ENCODE measurements at places on chromosomes 2 and 18. TPM values are rescaled to one million over a fixed set of nuclear protein-coding genes. Genes with fewer than 3 reads are reported as not detected.
A peak's percentile ranks its signal among the peaks of the same experiment; 100 is the strongest.

DNA sequence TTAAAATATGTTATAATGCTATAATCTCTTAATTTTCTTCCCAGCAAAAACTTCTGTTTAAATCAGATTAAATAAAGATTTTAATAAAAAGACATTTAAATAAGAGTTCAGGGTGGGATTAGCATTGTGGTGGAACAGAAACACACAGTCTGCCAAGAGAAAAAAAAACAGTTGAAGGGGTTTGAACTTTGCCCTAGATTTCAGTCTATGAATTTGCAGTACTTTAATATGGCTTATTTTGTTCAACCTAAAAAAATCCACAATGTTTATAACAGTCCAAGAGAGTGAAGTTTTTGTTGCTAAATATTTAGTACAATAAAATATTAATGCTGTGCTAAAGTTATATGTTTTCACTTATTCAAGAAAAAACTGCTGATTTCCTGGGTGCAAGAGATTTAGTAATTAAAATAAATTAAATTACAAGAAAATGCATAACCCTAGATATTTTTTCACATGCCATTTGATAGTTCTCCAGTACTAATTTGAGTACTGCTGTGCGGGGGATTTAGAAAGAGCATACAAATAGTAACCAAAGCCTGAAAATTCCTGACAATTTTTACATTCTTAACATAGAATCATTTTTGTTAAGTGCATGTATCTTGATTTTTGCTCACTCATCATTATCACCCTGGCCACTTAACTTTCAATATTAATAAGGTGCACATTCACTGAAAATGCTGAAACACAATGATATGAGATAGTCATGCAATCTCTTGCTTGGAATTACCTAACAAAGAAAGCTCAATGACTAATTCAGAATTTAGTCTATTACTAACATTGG is 52.6 kb downstream of the SLC40A1 start:
- no peak for DNase-seq

Gene ALLC
- not detected for total RNA-seq

Gene SNORC
- total RNA-seq, result 4.1 TPM

GRCh38 chr2:47072728-47073191 is 82.3 kb downstream of the STPG4 start:
- DNase-seq, result no peak

DNA sequence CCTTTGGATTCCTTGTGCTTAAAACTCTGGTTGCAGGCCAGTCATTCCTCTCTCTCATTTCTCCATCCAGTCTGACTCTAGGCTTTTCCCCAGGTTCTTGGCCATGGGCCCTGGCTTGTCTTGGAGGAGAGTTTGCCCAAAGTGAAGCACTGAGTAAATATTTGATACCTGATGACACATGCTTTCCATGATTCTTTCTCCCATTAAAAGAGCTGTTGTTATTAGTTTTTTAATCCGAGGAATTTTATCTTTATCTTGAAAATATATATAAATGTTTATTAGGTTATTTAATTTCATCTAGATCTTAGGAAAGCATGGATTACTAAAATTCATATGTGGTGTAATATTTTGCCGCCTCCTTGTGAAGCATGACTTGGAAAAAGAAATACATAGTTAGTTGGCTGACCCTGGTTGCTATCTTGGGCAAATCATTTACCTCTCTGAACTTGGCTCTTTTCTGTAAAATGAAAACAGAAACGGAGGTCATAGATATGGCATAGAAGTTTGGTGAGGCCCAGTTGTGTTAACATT is 650.1 kb downstream of the SLC4A3 start:
- no peak for DNase-seq

DNA sequence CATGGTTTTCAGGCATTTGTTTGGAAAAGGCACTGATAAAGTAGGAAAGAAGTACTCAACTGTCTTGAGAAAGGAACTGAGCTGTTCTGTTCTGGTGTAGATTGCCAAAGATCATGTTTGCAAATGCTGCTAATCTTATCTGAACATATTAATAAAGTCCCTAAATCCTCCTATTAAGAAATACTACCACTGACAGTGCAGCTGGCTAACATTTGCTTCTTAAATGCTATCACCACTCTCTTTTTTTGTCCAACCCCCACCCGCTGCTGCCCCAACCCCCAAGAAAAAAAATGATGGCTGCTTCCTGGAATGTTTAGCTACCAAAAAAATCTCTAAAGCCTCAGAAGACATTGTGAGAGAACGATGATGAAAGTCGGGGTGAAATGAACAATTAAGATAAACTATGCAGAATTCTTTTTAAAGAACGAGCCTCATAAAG is 130.7 kb downstream of the CCBE1 start:
- DNase-seq, result no peak

GRCh38 chr18:10499230-10499629 is 26.6 kb upstream of the NAPG start:
- peak; percentile 8 for DNase-seq

DNA sequence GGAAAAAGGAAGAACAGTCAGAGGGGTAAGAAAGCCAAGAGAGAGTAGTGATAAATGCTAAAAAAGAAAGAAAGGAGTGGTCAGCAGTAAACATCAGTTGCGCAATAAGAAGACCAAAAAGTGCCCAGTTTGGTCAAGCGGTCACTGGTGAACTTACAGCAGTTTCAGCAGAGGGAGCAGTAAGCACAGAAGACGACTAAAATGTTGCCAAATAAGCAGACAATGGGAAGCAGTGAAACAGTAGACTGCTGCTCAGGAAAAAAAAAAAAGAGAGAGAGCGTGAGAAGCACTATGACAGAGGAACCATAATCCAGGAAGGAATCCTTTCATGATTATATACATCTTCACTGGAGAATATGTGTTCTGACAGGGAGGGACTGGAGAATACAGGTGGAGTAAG is 45.8 kb downstream of the DNAJC10 start:
- DNase-seq, result no peak

- no peak for DNase-seq
Observed at GRCh38 chr2:135164431-135164830, 112.3 kb downstream of the RAB3GAP1 start.

Gene ORC2
- 56.9 TPM for total RNA-seq

GRCh38 chr2:120984046-120984445 is 248.4 kb downstream of the GLI2 start:
- no peak for DNase-seq

- DNase-seq, result no peak
Observed at GRCh38 chr18:79111483-79111882, 42.3 kb downstream of the ATP9B start.

- DNase-seq, result no peak
Observed at GRCh38 chr2:74959106-74959751, 786 bp downstream of the POLE4 start.

Gene RNF103
- total RNA-seq, result 24.8 TPM

DNA sequence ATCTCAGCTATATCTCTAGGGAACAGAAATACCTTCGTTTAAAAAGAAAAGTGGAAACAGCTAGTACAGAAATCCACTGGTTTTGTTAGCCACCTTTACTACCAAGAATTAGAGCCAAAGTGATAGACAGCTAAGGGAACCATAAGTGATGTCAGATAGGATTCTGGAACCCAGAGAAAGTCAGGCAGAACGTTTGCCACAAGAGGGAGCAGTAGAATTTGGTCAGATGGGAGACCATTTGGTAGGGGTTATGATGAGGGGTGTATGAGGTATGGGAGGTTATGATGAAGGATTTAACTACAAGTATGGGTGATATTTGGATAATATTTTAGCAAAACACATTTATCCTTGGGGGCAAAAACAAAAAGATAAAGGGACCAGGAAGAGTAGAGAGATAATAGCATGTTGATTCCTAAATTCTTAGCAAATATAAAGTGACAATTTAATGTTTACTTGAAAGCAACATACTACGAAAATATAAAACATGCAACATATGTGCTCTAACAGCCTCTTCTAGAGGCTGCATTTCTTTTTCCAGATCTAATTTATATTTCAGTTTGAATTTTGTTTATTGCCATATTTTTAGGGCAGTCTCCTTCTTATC is 3.3 kb downstream of the SLC8A1 start:
- peak; percentile 24 for DNase-seq

DNA sequence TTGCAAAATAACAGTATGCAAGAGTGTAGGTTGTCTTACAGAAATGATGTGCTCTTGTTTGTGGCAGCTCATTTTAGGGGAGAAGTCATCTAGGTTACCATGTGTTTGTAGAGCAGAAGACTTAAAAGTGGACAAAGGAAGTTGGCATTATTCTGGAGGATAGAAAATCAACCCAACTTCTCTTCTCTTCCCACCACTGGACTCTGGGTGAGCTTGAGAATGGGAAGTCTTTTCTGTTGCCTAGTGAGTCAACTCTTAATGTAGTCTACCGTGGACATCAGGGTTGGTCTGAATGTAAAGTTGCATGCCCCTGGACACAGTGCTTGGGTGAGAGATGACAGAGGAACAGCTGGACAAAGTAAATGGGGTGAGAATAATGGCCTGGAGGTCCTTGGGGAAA is 98.3 kb downstream of the FMNL2 start:
- DNase-seq, result no peak

- no peak for DNase-seq
Observed at GRCh38 chr2:203959672-203960071, 23.1 kb downstream of the ICOS start.

DNA sequence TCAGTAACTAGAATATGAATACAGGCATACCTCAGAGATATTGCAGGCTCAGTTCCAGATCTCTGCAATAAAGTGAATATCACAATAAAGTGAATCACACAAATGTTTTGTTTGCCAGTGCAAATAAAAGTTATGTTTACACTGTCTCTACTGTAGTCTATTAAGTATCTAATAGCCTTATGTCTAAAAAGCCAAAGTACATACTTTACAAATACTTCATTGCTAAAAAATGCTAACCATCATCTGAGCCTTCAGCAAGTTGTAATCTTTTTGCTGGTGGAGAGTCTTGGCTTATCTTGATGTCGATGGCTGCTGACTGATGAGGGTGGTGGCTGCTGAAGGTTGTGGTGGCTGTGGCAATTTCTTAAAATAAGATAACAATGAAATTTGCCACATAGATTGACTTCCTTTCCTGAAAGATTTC is 159.4 kb downstream of the MYO1B start:
- DNase-seq, result no peak

DNA sequence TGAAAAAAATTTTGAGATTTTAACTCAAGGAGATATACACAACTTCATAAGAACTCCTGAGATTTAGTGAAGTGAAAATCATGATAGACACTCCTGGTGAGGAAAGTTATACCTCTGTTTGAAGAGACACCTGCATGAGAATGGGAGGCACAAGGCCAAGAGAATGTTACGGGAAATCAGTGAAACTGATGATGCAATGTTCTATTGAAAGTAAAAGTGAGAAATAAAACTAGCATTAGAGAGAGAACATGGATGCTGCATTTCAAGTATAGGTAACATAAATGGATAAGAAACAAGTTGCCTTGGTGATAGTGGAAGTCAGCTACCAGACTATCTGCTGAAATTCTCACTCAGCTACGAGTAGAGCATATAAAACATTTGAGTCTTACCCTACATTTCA is 562.1 kb upstream of the FANCL start:
- no peak for DNase-seq

Gene NPHP1
- 1.1 TPM for total RNA-seq

Gene SLC4A3
- not detected for total RNA-seq

- DNase-seq, result peak; percentile 75
Observed at GRCh38 chr2:235270956-235271355, 222.9 kb upstream of the AGAP1 start.

Gene TRABD2A
- total RNA-seq, result 35.1 TPM

DNA sequence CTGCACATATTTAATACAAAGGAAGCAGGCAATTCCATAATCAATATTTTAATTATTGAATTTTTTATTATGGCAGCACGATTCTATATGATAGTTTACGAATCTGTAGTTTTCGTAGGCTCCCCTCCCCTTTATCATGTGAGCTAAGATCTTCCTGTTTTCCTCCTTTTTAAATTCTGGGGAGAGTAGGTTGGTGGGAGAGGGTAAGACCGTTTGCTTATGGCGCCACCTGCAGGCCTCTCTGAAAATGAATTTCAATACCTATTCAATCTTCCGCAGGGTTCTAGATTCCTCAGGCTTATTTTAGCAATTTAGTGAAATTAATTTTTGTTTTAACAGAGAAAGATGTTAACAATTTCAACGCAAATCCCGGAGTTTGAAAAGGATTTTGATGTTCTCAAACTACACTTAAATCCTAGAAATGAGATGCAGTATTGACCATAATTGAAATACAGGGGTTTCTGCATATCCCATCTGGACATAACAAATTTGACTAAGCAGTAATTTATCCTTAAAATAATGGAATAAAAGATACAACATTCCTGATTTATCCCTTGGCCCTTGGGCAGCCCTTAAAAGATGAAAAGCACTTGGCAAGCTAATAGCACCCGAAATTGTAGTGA is 12.8 kb upstream of the GBX2 start:
- DNase-seq, result peak; percentile 48

Gene SATB2
- 0.82 TPM for total RNA-seq

Gene SLC11A1
- total RNA-seq, result not detected

Gene POTEF
- not detected for total RNA-seq

Gene SIX3
- not detected for total RNA-seq

- DNase-seq, result no peak
Observed at GRCh38 chr2:105447476-105447875, 48.6 kb upstream of the FHL2 start.

Gene NEB
- total RNA-seq, result 1.1 TPM

- no peak for DNase-seq
Observed at GRCh38 chr18:75261430-75262223, 51.0 kb downstream of the TSHZ1 start.

DNA sequence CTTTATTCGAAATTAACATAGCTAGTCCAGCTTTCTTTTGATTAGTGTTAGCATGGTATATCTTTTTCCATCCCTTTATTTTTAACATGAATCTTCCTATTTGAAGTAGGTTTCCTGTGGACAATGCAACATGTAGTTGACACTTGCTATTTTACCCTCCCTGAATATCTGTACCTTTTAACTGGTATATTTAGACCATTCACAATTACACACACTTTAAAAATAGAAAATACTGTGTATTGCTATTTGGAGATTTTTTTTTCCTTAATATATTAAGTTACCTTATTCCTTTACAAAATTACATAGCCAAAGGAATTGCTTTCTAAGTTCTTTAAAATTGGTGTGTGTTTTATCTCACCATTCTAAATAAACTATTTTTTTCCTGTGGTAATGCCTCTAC is 15.0 kb downstream of the RNF144A start:
- no peak for DNase-seq

- DNase-seq, result peak; percentile 53
Observed at GRCh38 chr2:162221064-162221463, 22.2 kb downstream of the FAP start.

DNA sequence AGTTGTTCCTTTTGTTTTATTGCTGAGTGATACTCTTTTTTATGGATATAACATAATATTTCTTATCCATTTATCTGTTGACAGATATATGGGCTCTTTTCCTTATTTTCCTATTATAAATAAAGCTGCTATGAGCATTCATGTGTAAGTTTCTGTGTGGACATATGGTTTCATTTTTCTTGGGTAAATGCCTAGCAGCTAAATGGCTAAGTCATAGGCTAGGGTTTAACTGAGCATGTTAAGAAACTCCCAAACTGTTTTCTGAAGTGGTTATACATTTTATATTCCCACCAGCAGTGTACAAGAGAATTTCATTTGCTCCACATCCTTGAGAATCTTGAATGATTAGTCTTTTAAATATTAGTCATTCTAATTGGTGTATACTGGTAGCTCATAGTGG is 786.6 kb upstream of the CDH2 start:
- DNase-seq, result no peak
